LNCaP clone FGC (cell line): ENCODE measurements at places on chromosomes 5 and 9.

DNA sequence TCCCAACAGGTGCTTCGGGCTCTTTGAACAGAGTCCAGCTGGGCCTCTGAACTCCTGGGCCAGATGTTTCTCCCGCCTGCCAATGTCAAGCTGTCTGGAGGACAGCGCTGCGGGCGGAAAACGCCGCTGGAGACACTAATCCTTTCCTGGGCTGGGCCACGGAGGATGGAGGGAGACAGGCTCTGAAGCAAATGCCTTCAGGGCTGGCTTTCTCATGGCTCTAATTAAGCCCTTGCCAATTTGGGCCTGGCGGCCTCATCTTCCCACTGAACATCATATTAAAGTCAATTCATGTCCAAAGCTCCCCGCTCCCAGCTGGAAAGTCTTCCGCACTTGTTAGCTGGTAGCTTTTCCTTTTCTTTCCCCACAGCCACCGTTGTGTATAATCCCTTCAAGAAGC lies 72.7 kb downstream of the NTNG2 start:
- DNase-seq: no peak

DNA sequence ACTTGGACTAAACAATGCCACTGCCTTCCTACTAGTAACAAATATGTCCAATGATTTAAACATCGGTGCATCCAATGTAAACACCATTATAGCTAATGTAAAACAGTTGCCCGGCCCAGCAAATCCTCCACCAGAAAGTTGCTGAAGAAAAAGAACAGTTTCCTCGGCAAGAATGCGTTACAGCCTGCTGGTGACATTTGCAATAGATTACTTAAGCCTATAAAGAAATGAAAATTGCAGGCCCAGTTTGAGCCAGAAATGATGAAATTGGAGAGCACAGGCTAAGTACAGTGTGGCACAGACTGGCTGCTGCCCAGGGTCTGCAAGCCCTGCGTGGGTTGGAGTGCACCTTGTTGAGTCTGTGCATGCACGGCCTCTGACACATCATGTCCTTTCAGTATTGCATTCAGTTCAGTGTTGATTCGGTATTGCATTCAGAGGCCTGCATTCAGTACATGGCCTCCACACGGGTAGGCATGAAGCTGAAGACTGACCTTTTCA lies 406.0 kb upstream of the KLF4 start:
- DNase-seq: no peak

GRCh38 chr9:4970970-4971641 lies 14.0 kb upstream of the JAK2 start:
- no peak for DNase-seq

- DNase-seq: no peak
Measured at GRCh38 chr5:123367739-123368138, 55.5 kb downstream of the CEP120 start.

- DNase-seq: no peak
Measured at GRCh38 chr5:153237671-153238332, 252.7 kb upstream of the GRIA1 start.

GRCh38 chr9:84832453-84832852 lies 162.9 kb downstream of the NTRK2 start:
- DNase-seq: no peak

- no peak for DNase-seq
Measured at GRCh38 chr5:153829510-153830065, 209.1 kb downstream of the FAM114A2 start.

DNA sequence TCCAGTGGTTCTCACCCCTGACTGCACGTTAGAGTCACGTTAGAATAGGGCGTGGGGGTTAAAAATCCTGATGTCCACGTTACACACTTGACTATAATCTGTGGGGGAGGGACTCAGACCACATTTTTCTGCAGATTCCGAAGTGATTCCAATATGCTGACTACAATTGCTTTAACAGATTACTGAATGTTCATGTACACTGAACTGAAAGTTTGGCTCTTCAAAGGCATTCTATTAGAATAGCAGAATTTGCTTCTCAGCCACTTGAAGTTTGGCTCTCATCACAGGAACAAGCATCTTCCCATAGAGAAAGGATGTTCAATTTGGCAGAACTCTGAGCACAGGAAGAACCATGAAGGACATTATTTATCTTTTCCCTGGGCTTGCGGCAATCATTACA lies 84.5 kb downstream of the HAPLN1 start:
- DNase-seq: no peak
